ENCODE measurements at places on chromosomes 12 and 14.

GRCh38 chr12:88375306-88376305 lies 204.7 kb downstream of the KITLG start:
- DNase-seq = no peak

GRCh38 chr12:116053479-116054200 lies 223.9 kb downstream of the MED13L start:
- DNase-seq = no peak

DNA sequence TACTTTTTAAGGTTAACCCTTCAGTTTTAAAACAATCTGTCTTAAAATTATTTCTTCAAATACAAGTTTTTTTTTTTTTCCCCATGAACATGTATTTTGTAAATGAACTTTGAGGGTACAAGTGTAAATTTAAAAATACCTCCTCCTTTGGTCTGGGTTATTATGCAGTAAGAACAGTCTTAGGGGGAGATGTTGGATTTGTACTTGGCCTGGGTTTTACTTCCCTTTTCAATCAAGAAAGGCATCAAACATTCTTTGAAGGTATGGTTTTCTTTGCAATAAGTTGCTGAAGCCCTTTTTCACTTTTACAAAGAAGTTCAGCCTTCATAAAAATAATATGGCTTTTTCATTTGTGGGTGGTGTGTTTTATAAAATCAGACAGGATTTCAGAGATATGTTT lies 20.5 kb downstream of the WBP11 start:
- DNase-seq = no peak

GRCh38 chr14:99874306-99874705 lies 81.1 kb downstream of the EML1 start:
- DNase-seq = no peak

DNA sequence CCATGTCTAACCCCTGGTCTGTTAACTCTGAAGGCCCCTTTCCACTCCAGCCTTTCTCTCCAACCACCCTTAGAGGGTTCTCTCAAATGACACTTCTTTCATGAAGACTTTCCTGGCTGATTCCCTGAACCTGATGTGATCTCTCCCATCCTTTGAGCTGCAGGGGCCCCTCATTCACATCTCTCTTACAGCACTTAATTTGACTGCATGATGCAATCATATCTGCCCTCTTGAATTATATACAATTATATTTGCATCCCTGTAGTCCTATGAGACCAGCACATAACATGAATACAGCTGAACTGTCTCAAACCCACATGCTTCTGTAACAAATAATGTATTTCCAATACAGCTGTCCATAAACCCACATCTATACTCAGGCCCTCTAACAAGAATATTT lies 56.4 kb downstream of the PPP2R5E start:
- no peak for DNase-seq

GRCh38 chr12:65955452-65955851 lies 131.2 kb downstream of the HMGA2 start:
- no peak for DNase-seq

DNA sequence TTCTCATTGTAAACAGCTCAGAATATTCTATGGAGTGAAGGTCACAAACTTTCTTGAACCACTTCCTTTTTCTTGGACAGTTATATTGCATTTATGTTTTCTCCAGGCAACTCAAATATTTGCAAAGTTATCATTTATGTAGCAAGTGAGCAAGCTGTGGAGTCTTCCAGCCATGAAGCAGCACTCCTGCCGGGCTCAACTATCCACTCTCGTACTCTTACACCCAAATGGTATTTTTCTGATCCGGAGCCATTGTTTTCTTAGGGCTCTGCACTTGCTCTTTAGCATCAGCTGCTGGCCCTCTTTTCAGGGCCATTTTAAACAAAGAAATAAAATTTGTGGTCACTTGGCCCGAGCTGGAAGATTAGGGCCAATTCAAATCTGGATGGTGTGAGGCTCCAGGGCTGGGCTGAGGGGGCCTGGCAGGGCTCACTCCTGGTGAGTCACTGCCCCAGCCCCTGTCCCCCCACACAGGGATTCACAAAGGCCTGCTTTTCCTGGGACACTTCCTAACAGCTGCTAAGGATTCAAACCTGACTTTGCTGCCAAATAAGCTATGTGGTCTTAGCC lies 19.7 kb downstream of the SYNE3 start:
- no peak for DNase-seq

DNA sequence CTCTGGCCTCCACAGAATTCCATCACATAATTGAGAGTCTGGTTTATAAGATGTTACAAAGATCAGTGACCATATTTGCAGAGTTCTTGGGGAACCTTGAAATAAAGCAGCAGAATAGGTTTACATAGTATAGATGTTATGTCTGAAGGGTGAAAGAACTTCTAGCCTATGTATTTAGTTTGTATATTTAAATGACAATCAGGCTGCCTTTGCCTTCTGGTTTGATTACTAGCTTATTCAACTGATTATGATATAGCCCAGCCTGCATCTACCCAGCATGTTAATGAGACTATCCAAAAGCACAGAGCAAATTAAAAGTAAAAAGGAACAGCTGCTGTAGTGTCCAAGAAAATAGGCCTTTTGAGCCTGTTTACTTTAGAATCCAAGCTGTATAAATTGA lies 85.3 kb downstream of the APAF1 start:
- no peak for DNase-seq

DNA sequence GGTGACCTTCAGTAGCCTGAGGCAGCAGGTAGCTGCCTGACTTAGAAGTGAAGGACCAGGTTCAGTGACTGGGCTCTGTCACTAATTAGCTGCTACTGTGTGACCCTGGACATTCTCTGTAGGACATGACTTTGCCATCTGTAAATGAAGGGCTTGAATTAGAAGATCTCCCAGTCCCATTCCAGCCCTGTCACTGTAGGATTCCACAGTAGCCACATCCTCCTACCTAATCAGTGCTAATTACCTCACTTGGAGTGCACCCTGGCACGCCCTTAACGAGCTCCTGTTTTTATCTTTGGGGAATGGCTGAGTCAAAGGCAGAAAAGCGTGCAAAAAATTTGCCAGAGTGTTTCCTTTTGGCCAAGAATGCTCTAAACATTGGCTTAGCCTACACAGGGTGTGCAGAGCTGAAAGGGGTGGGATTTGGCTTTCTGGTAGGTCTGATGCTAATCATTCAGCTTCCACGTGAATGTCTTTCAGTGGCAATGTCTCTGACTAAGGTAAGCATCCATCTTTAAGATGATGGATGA lies 6.8 kb downstream of the NTF3 start:
- peak; percentile 49 for DNase-seq

GRCh38 chr14:102084931-102085330 lies 1.9 kb downstream of the HSP90AA1 start:
- DNase-seq = no peak

DNA sequence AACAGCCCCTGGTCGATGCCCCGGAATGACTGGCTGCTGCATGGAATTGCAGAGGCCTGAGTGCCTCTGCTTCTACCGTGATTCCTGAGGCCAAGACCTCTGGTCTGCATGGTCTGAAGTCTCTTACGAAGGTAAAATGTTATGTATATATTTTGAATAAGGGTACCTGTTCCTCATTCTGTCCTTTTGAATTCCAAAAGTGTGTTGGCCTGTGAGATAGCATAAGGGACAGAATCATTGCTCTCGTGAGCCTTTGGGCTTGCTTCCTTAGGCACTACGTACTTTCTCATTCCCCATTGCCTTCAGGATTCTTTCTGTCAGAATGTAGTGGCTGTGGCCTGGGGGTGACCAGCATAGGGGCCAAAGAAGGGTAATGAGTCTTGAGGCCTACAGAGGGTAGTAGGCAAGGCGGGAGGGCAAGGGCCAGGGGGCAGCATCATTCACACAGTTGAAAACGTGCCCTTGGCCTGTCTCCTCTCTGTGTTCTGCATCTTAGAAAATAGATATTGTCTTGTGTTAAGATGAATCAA lies 19.5 kb downstream of the TRAF3 start:
- DNase-seq = no peak

Data from NCI-H1417 (cell line).